Stimulated activated CD4-positive, alpha-beta T cell treated with anti-CD3 and anti-CD28 coated beads, TNF-alpha, amount 100 ng/mL, for 48 hours (primary cell): ENCODE measurements at places on chromosomes 13 and 19.

DNA sequence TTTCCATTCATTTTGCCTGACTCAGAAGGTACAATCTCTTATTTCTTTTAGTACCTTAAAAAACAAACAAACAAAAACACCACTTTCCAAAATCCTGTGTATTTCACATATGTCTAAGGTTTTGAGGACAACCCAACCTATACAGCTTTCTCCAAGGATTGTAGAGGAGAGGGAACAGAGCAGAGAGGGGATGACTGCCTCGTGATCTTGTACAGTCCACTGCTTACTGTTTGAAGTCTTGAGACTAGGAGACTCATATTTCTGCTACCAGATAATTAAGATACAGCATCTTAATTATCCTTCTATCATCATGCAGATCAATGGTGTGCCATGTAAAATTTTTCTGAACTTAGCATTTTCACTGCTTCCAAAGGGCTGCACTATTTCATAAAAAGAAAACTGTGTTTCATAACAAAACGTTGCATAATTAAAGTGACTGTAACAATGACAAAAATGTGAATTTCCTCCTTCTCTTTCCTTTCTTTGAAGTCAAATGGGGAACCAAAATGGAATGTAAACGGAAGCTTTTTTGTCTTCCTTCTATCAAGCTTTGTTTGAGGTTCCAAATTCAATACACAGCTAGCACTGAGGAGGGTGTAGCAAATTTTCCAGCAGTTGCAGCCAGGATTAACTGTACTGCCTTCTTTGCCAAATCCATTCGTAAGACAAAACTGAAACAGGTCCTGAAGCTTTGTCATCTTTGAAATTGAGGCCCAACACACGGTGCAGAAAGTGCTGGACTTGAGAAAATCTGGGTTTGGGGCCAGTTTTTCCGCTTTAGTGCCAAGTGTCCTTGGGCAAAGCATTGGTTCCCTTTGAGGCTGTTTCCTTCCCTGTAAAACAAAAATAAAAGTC lies 34.9 kb upstream of the RCBTB2 start:
- no peak for DNase-seq

- DNase-seq: no peak
Observed at GRCh38 chr19:35461060-35461459, 13.0 kb downstream of the FFAR2 start.

DNA sequence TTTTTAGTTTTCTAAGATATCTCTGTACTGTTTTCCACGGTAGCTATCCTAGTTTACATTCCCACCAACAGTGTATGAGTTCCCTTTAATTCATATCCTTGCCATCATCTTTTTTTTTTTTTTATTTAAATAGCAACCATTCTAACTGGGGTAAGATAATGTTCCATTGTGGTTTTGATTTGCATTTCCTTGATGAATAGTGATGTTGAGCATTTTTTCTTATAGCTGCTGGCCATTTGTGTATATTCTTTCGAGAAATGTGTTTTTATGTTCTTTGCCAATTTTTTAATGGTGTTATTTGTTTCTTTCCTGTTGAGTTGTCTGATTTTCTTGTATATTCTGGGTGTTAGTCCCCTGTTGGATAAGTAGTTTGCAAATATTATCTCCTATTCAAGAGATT lies 454.8 kb downstream of the DACH1 start:
- DNase-seq: no peak

- DNase-seq: no peak
Observed at GRCh38 chr13:51976890-51977289, 34.4 kb downstream of the ATP7B start.

DNA sequence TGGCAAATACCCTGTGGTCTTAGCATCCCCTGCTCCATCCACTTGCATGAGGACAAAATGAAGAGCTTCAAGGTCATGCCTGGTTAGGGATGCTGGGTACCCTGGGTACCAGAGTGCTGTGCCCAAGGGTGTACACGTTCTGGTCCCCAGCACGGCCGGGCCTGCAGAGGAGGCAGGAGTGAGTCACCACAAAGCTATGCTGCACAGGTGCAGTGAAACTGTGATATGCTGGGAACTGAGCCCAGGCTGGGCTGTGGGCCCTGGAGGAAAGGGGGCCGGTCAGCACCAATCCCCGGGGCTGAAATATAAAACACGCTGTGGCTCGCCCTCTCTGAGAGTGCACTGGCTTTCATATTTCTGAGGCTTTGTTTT lies 95.1 kb downstream of the TSHZ3 start:
- DNase-seq: no peak

DNA sequence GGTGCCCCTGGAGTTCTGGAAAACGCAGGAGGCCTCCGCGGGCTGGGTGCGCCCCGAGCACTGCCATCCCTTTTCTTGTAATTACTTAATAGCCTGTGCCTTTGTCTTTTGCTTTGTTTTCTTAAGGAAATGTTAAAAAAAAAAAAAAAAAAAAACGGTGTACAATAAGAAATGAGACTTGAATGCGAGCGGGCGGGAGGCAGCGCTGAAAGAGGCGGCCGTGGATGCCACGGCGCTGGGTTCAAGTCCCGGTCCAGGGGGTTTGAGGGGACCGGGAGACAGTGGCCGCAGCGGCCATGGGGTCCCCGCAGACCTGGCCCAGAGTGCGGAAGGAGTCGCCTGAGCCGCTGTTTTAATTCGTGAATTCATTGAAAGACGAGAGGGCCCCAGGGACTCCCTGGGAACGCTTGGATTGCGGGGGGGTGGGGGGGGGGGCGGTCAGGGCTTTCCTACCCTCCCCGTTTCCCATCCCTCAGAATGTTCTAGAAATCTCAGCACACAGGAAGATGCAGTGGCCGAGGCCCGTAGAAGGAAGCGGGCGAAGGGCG lies 349.2 kb upstream of the ARGLU1 start:
- DNase-seq: no peak

- no peak for DNase-seq
Observed at GRCh38 chr19:20318616-20319015, 151.6 kb downstream of the ZNF486 start.
